A549 (cell line): ENCODE measurements at places on chromosomes 5 and 9.

DNA sequence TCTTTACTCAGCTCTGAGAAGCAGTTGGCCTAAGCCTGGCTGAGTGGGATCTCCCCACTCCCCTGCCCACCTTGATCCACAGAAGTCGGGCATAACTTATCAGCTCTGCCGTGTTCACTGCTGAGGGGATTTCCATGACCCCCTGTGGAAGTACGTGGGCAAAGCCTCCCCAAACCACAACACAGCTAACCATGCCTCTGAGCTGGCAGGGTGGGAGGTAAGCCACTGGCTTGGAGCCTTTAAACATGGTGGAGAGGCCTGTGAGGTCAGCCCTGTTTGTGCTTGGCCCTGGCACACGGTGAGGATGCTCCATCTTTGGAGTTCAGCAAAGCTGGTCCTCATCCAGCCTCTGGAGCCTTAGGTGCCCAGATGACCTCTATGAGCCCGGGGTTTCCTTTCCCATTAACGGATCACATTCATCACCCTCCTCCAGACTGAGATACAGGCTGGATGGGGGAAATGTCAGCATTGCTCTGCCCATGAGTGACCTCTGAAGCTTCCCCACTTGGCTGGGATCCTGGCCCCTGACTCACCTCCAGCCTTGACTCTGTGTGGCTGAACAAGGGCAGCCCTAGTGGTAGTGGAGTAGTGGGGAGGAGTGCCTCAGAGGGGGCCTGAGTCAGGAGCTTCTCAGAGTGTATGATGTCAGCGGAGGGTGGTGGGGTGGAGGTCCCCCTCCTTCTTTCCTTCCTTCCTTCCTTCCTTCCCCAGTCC is 6.2 kb downstream of the PDLIM4 start:
- DNase-seq: peak; percentile 53

DNA sequence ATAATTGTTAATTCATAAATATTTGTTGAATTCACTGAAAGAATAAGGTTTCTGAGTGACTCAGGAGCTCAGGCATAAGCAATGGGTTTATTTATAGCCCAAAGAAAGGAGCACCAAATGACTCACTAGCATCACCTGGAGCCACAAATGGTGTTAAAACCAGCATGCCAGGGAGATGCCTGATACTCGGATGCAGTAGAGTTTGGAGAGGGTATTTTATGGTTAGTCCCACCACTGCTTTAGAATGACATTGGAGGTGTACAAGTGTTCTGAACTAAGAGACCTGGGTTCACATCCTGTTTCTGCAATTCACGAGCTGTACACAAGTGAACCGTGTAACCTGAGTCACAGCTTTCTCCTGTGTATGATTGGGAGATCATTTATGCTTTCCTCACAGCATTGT is 25.2 kb downstream of the CCL28 start:
- DNase-seq: no peak

- no peak for DNase-seq
Observed at GRCh38 chr5:96881511-96882115, 5.3 kb downstream of the ERAP2 start.

GRCh38 chr5:95921501-95921900 is 40.1 kb downstream of the ELL2 start:
- DNase-seq: no peak

- no peak for DNase-seq
Observed at GRCh38 chr9:36598273-36598672, 25.6 kb downstream of the MELK start.

DNA sequence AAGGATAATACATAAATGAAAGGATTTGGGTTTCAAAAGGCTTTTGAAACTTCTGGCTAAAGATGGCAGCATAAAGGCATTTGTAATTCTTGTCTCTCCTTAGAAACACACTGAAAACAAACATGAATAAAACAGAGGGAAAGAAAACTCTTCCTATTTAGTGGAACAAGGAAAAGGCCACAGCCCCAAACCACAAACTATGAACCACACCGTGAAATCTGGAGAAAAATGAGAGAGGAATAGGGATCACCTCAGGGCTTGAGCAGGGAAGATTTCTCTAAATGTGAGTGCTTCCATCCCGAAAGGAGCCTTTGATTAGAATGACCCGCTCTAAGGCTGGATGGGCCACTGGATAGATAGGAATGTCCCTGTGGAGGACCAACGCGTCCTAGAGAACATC is 119.6 kb downstream of the SEC61B start:
- DNase-seq: no peak

DNA sequence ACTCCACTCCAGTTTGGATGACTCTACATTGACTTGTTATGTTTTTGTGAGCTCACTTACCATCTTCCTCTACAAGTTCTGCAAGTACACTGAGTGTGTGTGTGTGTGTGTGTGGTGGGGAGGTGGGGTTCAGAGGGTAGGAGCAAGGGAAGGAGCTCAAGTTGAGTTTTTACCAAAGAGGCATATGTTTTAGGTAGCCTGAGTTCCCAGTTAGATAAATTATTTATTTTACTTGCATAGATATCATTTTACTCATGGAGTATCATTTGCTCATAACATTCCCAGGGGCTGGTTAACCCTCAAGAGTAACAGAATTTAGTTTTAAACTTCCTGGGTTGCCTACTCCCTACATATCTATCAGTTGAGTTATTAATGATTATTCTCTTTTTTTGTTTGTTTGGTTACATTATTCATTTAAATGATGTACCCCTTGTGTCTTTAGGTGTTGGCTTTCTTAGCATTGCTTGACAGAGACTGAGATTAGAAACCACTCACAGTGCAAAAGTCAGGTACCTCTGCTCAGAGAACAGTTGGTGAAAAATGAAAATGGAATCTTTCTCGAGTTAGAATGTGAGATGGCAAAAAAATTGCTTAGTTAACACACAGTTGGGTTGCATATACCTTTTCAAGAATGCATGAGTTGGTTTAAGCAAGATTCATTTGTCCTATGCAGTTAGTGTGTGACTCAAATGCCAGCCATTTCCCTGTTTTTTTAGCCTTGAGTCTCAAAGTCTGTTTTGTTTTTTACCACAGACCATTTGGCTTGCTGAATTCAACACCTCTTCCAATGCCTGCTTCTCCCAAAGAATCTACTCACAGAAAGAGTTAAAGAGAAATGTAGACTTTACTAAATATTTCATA is 29.2 kb downstream of the TNFSF8 start:
- DNase-seq: no peak

GRCh38 chr5:43389679-43390329 is 22.4 kb downstream of the CCL28 start:
- DNase-seq: peak; percentile 91

DNA sequence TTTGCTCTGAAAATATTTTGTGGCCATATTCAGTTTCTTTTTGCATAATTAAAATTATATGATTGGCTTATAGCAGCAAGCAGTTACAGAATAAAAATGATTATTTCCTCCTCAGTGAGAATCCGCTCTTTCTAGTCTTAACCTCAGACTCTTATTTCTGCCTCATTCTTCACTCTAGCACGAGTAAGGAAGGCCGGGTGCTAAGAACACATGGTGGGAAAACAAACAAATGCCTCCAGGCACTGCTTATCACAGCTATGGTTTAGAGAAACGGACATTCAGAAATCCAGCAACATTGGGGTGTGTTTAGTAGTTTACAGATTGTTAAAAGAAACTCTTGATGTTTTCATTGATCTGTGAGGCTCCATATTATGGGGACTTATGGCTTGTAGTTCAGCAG is 168.7 kb downstream of the KDM4C start:
- DNase-seq: no peak

DNA sequence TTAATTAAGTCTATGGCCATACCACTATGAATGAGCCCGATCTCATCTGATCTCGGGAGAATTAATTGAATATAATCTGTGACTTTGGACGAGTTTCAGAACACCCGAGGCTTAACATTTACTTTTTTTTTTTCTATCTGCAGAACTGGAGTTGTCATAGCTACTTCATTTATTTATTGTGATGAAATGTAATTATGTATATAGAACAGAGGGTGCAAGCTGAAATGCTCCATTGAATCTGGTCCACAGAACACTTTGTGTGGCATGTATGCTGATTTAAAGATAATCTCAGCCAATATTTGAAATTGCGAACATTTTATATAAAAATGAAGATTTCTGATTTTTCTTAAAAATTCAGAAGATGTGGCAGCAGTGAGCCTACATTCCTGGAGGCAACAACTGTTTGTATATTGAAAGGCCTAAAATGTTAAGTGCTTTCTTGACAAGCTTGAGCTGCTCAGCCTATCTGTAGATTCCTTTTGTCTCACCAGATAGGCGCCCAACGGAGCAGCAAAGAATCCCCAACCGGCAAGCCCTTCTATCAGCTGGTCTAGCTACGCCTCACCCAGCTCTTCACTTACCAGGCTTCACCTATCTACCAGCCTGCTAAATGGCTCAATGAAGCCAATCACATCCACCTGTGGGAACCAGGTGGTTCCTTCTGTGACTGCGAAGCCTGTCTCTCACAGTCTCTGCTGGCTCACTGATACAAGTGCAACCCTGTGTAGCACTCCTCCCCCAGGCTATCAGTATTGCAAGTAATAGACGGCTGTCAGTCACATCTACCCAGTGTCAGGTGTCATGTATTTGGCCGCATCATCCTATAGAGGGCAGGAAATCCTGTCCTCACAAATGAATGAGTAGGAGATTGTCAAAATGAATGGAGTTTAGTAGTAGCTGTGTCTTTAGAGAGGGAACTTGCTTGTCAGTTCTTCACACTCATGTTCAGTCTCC is 170.6 kb upstream of the MRPS30 start:
- peak; percentile 1 for DNase-seq

GRCh38 chr9:114406441-114406840 is 18.7 kb upstream of the AKNA start:
- no peak for DNase-seq

GRCh38 chr5:178116143-178116885 is 3.0 kb downstream of the N4BP3 start:
- DNase-seq: no peak

DNA sequence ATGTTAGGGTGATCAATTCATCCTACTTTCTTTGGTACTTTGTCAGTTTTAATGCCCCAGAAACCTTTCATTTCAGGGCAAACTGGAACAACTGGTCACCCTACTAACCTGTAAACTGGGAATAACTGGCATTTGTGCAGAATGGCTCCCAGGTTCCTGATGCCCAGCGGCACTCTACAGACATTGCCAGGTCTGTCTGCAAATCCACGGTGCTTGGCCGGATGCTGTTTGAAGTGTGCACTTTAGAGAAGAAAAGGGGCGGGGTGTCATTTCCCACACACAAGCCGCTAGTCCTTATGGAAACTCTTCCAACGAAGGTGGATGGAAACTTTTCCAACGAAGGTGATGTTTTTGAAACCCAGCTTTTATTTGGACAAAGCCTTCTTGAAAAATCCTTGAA is 49.9 kb upstream of the OTULINL start:
- no peak for DNase-seq

DNA sequence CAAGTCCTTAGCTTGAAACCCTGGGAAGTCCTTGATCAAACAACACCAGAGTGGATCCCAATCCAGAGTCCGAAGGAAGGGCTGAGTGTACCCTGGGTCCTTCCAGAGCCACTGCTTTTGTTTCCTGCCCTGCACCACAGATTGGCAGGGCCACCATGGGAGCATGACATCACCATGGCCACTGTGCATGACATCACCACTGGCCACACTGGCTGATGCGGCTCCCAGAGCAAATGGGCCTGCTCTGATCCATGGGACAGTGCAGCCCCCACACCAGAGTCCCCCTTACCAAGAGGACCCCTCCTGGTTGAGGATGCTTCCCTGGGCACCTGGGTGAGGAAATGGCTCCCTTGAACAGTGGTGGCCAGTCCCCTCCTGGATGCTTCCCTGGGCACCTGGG is 9.9 kb downstream of the SLC6A3 start:
- DNase-seq: no peak

DNA sequence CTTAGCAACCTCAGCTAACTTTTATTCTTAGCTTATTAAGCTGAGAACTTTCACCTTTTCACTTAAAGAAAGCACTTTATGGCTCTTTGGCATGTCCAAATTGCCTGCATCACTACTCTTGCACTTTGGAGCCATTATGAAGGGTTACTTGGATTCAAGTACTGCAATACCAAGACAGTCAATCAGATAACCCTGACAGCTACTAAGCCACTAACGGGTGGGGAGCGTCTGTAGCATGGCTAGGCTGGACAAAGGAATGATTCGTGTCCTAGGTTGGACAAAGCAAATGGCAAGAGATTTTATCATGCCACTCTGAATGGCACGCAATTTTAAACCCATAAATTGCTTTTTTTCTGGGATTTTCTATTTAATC is 39.6 kb downstream of the TRPM6 start:
- no peak for DNase-seq

- DNase-seq: no peak
Observed at GRCh38 chr5:133266966-133267365, 215.2 kb downstream of the HSPA4 start.

DNA sequence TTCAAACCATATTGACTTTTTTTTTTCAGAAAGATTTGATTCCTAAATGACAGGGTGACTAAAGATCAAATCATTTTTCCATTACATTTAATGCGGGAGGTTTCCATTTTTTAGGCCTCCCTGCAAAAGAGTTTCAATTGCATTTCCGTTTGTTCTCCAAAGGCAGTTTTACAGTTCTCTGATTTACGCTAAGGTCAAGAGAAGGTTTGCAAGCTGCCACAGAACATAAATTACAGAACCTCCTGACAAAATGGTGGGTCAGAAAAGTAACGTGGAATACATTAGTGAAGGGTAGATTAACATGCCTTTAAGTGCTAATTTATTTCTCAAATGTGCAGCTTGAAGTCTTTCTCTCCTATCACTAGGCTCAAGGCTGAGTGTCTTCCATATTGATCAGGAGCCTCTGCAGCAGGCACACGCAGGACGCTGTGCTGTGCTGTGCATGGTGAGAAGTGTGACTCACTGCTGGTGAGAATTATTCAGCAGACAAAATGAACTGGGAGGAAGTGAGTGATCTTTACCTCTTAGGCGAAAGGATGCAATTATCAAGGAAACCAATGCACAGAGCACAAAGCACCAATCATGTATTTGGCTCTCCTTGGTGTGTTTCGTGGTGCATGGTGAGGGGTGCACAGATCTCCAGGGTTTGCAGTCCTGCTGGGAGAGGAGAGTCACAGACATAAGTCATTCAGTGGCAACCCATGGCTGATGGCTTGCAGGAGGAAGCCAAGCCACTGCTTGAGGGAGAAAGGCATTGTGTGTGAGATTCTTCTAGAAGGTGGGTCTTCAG is 136.3 kb downstream of the TENT4A start:
- no peak for DNase-seq

- no peak for DNase-seq
Observed at GRCh38 chr5:101418713-101419118, 515.6 kb upstream of the ST8SIA4 start.

GRCh38 chr9:16709924-16710323 is 160.5 kb downstream of the BNC2 start:
- DNase-seq: no peak

- no peak for DNase-seq
Observed at GRCh38 chr5:78550891-78551290, 97.7 kb downstream of the LHFPL2 start.

- no peak for DNase-seq
Observed at GRCh38 chr5:58369513-58370190, 90.2 kb downstream of the PLK2 start.

- no peak for DNase-seq
Observed at GRCh38 chr5:173163219-173163618, 18.9 kb downstream of the BNIP1 start.

GRCh38 chr5:135046661-135047346 is 12.8 kb upstream of the PITX1 start:
- DNase-seq: no peak

- DNase-seq: no peak
Observed at GRCh38 chr9:21432672-21433425, 7.4 kb upstream of the IFNA1 start.
